Right renal cortex interstitium (tissue), 3 donors: ENCODE measurements at places on chromosomes 6 and 20. TPM values are rescaled to one million over a fixed set of nuclear protein-coding genes. Genes with fewer than 3 reads are reported as not detected.

Gene CLIC5
- 233 TPM for polyA plus RNA-seq

Gene MYBL2
- polyA plus RNA-seq = 23.4 TPM

Gene CCN5
- 0.11 TPM for polyA plus RNA-seq

Gene CST4
- polyA plus RNA-seq = not detected

Gene TXNDC5
- polyA plus RNA-seq = 91.6 TPM
